Heart left ventricle (tissue), 16 donors: ENCODE measurements at places on chromosomes 1 and 21.
A peak's percentile ranks its signal among the peaks of the same experiment; 100 is the strongest.

DNA sequence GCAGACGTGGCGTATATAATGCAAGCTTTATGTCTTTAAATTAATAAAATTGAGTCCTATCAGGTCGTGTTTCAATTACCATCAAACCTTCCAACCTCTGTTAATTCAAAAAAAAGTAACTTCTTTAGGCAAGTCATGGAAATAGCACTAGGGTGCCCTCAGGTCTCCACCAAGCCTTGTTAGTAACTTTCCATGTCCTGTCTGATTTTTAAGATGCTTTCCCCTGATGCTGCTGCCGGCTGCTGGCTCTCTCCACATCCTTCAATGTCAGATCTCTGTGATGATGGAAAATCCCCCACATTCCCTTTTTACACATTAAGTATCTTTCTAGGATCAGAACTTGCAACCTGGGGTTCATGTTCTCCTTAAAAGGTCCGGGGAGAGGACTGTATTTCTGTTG is 3.0 kb downstream of the ERG start:
- no peaks in the 10 kb centered on the region for H3K4me1 ChIP-seq
- H3K27ac ChIP-seq, result peak overlapping the region; percentile 2
- no peaks in the 10 kb centered on the region for H3K36me3 ChIP-seq
- peak overlapping the region; percentile 53 for H3K4me3 ChIP-seq
- no peaks in the 10 kb centered on the region for H3K27me3 ChIP-seq
- no peak for DNase-seq

DNA sequence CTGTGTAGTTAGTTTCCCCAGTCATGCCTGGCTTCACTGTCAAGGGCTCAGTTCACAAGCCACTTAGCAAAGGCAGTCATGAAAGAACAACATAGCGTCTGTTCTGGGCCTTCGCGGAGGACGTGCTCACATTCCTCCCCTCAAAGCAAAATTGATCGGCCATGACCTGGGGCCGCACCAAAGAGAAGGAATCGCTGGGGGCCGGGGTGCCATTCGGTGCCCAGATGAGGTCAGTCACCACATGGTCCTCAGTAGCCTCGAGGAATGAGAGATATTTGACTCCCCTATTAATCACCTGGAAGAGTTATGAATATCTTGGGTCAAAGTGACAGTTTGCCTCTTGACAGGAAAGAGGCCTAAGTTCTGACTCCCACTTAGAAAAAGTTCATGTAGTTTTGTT is 251.1 kb upstream of the JUN start:
- no peak overlapping the region for H3K27ac ChIP-seq
- no peak overlapping the region for H3K4me3 ChIP-seq
- no peaks in the 10 kb centered on the region for H3K27me3 ChIP-seq
- DNase-seq, result no peak

DNA sequence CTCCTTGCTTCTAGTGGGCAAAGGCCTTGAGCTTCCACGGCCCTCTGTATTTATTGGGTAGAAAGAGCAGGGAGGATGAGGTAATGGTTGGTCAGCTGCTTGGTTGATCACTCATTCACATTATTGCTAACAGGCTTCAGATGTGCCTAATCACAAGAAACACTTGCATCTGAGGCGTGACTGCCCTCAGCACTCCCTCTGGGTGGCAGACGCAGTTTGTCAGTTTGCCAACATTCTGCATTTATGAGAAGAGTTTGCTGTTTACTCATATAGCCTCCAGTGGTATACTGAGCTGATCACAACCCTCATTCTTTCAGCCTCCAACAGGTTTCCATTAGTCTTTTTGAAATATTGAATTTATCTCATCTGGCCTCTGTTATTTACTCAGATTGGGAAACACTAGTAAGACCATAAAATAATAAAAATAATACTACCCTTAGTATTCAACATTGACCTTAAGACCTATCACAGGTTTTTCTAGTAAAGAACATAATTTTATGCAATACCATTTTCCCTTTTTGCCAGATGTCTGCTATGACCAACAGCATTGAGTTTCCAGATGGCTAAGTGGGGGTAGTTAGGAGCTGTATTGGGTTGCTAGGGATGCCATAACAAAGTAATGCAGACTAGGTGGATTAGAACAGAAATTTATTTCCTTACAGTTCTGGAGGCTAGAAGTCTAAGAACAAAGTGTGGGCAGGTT is 53.3 kb downstream of the PTGFR start:
- no peak overlapping the region for H3K4me3 ChIP-seq
- no peaks in the 10 kb centered on the region for H3K4me1 ChIP-seq
- DNase-seq, result no peak

GRCh38 chr1:164823486-164824279 is 264.7 kb downstream of the PBX1 start:
- H3K36me3 ChIP-seq, result peaks cover 49% of the 10 kb centered on the region
- peak; percentile 40 for DNase-seq
- H3K4me3 ChIP-seq, result no peak overlapping the region
- H3K27ac ChIP-seq, result peak overlapping the region; percentile 75

DNA sequence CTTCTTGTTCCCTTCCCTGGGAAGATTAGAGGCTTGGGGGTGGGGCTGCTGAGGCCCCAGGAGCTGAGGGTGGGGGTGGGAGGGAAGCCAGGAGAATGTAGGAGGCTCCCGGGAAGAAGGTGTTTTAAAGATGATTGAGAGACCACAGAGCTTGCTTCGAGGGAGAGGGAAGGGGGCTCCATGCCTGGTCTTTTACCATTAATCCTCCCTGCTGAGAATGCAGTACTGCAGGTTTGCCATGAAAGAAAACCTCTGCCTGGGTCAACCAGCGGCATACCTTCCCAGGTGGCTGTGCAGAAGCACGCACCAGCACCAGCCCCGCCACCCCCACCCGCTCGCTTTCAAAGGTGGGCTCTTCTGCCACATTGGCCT is 15.4 kb downstream of the ABCA4 start:
- no peaks in the 10 kb centered on the region for H3K27me3 ChIP-seq
- no peak for DNase-seq
- no peaks in the 10 kb centered on the region for H3K4me1 ChIP-seq
- no peaks in the 10 kb centered on the region for H3K36me3 ChIP-seq

DNA sequence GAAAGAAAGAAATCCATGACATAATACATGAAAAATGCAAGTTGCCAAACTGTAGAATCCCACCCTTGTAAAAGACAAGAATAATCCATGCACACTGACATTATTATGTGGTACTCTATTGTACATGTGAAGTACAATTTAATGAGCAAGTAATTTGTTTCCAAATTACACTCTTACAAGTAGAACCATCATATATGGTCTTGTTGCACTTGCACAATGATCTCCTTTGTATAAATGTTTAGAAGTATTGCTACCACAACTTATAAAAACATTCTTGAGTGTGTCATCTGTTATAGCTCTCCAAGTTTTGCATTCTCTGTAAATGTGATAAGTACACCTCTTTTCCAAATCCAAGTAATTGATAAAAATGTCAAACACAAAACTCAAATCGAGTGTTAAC is 29.1 kb upstream of the ZNF281 start:
- no peak overlapping the region for H3K4me3 ChIP-seq
- H3K27ac ChIP-seq, result no peak overlapping the region
- no peaks in the 10 kb centered on the region for H3K27me3 ChIP-seq
- no peak for DNase-seq
- no peaks in the 10 kb centered on the region for H3K4me1 ChIP-seq
- H3K36me3 ChIP-seq, result no peaks in the 10 kb centered on the region

DNA sequence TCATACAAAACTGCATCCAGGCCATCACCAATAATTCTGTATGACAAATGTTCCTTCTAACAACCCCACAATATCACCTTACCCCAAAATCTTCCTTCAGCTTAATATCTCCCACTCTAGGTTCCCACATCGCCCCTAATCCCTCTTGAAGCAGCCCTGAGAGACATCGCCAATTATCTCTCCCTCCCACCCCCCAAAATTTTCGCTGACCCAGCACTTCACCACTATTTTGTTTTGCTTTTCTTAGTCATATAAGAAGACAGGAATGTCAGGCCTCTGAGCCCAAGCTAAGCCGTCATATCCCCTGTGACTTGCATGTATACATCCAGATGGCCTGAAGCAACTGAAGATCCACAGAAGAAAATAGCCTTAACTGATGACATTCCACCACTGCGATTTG is 126.3 kb downstream of the ADGRL4 start:
- no peak for DNase-seq
- peaks cover 2% of the 10 kb centered on the region for H3K4me1 ChIP-seq
- H3K36me3 ChIP-seq, result no peaks in the 10 kb centered on the region
- no peak overlapping the region for H3K4me3 ChIP-seq
- no peaks in the 10 kb centered on the region for H3K27me3 ChIP-seq
- H3K27ac ChIP-seq, result no peak overlapping the region
